ENCODE measurements at places on chromosomes 3 and 15.

GRCh38 chr15:52257734-52258062, 37.9 kb downstream of the MYO5C start:
- peak; percentile 98 for DNase-seq

DNA sequence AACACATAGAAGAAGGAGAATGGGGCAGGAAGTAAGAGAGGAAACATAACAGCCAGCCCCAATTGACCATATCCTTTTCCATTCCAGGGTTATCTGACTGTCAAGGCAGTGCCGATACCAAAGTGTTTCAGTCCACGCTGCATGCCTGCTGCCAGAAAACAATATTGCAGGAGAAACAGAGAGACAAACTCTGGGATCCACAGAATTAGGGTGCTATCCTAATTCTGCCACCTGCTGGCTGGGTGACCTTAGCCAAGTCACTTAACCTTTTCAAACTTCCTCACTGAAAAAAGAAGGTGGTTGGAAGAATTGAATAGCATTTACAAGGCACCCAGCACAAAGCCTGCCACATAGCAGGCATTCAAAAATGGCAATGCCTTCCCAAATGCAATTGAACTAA, 32.0 kb downstream of the GLB1 start:
- no peak for DNase-seq

DNA sequence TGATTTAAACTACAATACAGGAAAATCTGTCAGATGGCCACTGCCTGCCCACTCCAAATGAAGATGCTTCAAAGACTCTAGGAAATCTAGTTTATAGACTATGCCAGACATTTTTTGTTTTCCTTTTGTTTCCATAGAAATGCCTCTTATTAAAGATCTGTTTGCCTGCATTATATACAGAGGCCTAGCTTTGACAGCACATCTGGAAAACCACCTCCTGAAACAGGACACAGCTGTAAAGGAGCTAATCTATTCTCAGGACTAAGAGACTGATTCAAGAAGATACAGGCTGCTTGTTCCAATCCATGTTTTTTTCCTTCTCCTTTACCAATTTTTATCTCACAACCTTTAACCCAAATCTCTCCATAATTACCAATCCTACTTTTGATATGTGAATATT, 75.3 kb upstream of the STRIT1 start:
- no peak for DNase-seq

- no peak for DNase-seq
Observed at GRCh38 chr3:190371152-190371551, 16.8 kb upstream of the CLDN16 start.

- no peak for DNase-seq
Observed at GRCh38 chr3:177598097-177598833, 401.0 kb upstream of the TBL1XR1 start.

- DNase-seq = no peak
Observed at GRCh38 chr3:112460519-112461195, 38.6 kb downstream of the BTLA start.

All from NCI-H524 (cell line).